Calu3 (cell line): ENCODE measurements at places on chromosomes 1 and 21.
A peak's percentile ranks its signal among the peaks of the same experiment; 100 is the strongest.

DNA sequence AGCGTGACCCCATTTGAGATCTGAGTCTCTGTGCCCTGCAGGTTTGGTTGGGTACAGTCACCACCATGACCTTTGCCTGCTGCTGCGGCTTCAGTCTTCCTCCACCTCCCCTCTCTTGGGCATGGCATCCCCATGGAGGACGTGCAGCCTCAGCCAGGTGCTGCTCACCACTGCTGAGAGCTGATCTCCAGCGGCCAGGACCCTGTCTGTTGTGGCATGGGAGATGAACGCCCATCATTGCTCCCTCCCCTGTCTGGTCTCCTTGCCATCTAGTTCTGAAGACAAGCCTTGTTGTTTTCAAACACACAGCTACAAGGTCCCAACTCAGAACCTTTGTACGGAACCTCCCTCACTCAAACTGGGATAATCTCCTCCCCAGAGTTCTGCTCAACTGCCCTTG, 19.2 kb upstream of the PKP1 start:
- no peak for DNase-seq

DNA sequence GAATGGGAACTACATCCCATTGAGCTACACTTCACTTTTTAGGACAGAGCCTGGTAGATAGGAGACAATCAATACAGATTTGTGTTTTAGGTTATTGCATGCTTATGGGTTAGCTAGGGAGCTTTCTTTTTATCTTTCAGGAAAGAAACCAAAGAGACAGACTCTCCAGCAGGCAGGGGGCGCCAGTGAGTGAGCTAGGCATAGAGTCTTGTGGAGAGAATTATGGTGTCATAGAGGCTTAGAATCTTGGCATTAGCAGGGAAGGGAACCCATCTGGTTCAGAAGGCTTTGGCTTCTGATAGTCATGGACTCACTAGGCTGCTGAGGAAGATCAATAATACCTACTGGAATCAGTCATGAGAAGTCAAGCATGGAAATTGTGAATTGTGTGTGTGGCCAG, at the start of gene SMCP:
Gene SMCP (plus strand): TSS at position 281 of the 400 bp plus-strand sequence. CDS start 6,101 bp downstream, outside the sequence.
- DNase-seq: no peak

GRCh38 chr1:34871443-34872132, 12.0 kb upstream of the SMIM12 start:
- DNase-seq: no peak

GRCh38 chr1:154466921-154467417, 35.0 kb upstream of the TDRD10 start:
- no peak for DNase-seq

DNA sequence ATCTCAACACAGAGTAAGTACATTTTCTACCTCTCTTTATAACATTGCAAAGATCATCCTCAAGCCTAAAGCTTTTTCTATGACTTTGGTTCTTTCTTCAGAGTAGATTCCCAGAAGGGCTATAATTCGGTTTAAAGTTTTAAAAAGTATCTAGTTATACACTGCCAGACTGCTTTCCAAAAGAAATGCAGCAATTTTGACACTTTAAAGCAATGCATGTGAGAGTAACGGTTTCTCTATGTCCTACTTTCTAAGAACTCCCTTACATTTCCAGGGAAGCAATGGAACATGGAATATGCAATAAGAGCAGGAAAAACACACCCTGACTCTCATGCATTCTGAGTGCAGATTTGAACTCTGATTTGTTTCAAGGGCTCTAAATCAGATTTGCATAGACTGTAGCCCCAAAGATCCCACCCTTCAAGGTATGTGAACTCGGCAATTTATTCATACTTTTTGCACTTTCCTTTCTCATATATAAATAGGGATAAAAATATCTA, 331.6 kb downstream of the HHIPL2 start:
- DNase-seq: no peak

DNA sequence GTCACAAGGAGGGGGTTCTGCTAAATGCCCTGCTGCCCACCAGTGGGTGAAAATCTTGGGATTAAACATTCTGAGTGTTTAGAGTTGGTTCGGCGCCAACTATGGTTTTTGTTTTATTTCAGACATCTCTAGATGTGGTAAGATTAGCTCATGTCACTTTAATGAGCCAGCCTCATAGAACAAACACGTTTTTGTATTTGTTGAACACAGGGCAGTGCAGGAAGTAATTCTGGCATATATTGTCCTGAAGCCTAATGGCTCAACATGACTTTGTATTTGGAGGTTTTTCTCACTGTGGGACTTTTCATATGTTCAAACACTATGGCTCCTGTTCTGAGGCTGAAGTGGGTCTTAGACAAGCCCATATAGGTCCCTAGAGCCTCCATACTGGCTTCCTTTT, 107.8 kb downstream of the NGF start:
- no peak for DNase-seq

- no peak for DNase-seq
These were observed 333.6 kb upstream of the CAMK1G start for GRCh38 chr1:209249785-209250440.

DNA sequence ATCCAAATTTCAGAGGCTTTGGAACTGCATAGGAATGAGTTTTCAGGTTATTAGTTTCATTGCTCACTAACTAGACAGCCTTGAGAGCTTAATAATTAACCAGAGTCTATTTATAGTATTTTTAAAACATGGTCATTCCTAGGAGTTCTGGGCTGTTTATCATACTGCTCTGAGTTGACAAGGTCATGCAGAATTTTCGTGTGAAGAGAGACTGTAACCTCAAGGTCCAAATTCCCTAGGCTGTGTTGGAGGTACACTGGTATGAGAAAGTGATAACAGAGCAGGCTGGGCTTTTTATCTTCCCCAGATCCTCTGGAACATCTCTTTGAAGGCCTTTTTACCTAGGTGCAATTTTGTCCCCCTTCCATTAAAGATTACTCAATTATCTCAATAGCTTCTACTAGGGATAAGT, 736.3 kb downstream of the LTN1 start:
- no peak for DNase-seq

DNA sequence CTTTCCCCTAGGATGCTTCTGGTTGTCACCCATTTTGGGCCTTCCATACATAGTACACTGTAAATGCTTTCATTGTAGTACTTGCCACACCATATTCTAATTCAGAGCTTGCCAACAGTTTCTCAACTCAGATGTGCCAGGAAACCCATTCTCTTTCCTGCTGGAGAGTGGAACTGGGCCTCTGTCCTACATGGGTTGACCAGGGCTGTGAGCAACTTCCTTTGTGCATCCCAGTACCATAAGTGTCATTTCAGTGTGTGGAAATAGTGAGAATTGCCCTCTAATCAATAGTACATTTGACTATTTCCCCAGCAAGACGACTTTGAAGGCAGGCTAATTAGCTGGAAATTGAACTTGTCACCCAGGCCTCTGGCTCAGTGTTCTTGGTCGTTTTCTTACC, 74.8 kb downstream of the MTR start:
- no peak for DNase-seq

DNA sequence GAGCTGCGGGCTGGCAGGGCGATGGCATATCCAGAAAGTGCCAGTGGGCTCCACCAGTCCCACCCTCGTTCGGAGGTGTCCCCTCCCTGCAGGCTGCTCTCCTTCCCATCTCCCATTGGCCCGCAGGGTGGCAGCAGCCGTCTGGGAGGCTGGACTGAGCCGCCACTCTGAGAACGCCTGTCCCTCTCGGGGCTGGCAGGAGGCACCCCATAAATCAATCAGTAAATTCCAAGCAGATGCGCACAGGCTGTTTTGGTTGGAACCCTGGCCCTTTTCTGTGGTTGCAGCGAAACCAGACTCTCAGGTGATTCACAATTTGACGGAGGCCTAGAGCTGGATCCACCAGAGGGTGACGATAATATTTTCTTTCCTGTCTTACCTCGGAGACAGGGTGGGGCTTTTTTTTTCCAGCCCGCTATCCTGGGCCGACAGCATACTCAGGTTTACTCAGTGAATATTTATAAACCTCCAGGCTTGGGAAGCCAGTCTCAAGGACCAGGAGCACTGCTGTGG, 99.7 kb downstream of the GLIS1 start:
- peak; percentile 34 for DNase-seq

GRCh38 chr1:29576510-29576909, 340.2 kb downstream of the PTPRU start:
- DNase-seq: no peak

GRCh38 chr1:201025571-201026002, 2.1 kb upstream of the KIF21B start:
- peak; percentile 37 for DNase-seq

DNA sequence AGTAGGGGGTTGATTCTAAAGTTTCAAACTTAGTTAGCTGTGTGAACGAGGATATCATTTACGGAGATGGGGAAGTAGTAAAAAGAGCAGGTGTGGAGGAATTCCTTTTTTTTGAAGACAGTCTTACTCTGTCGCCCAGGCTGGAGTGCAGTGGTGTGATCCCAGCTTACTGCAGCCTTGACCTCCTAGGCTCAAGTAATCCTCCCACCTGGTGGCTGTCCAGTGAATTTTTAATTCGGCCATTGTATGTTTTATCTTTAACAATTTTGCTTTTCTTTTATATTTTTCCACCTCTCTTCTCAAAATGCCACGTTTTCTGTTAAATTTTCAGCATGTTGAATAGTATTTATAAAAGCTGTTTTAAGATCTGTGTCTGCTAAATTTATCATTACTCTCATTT, 12.3 kb upstream of the CENPF start:
- no peak for DNase-seq

DNA sequence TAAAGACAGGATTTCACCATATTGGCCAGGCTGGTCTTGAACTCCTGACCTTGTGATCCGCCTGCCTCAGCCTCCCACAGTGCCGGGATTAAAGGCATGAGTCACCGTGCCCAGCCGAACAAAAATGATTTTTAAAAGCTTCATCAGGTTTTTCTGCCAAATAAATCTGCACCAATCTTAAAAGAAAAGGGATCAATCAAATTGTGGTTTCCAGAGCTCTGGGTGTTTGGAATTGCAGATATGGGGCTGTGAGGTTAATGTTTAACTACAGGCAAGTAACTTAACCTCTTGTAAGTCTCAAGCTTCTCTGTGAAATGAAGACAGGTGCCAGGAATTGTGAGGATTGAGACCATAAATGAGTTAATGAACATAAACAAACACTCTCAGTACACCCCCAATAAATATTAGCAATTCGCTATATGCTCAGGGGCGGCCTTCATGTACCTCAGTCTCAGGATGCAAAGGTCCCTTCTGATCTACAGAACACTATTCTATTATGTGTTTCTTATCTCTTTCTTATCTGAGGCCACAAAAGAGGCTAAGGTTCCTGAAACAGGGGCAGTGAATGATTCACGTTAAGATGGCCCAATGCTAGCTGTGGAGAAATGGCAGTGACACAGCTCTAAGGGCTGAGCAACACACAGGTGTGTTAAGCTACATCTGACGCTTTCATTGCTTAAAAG, 7.1 kb upstream of the GNPAT start:
- DNase-seq: peak; percentile 66

DNA sequence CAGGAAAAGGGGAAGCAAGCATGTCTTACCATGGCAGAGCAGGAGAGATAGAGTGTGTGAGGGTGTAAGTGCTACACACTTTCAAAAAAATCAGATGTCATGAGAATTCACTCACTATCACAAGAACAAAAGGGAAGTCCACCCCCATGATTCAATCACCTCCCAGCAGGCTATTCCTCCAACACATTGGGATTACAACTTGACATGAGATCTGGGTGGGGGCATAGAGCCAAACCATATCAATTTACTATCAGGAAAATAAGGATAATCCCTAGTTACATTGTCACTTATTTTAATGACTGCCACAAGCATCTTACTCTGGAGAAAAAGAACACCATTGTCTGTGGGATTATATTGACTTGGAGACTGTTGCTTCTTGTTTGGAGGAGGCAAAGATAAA, 66.1 kb upstream of the VANGL1 start:
- no peak for DNase-seq

DNA sequence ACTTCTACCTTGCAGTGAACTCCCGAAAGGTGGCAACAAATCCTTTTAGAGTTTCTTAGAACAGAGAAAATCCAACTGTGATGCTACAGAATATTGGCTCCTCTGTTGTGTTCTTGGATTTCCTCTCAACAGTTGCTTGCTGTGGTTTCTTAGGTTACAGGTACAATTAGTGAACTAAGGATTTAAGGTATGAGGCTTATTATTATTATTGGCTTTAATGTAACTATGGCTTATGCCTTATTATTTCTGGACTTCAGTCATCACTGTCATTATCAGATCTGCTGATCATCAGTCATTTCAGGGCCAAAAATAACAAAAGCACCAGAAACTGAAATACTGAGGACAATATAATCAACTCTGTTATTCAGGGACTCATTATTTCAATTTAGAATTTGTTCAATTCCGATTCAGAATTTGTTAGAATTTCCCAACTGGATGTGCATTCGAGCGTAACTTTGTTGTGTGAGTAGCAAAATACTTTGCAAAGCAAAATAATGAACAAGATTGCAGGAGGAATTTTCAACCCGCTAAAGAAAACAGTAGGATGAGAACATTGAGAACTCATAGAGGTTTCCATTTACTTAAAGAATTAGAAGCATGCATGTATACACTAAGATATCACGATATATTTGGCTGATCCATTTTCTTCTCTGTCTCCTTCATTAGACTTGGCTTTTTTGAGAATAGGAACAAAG, 65.5 kb upstream of the AK4 start:
- DNase-seq: no peak

DNA sequence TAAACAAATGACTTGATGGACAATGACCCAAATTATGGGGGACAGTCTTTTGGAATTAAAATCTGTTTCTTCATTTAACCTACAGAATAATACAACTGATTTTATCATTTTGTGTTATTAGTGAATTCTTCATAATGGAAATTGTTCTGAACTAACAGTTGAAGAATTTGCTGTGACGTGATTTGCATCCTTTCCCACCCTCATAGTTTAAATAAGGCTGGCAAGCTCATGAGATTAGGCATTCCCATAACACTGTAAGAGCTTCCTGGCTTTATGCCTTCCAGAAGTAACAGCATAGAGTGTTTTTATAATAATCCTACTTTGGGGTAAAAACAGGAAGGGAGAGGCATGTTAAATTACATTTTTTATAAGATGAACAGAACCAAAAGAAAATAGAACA, 95.7 kb downstream of the ATP6V1G3 start:
- no peak for DNase-seq

DNA sequence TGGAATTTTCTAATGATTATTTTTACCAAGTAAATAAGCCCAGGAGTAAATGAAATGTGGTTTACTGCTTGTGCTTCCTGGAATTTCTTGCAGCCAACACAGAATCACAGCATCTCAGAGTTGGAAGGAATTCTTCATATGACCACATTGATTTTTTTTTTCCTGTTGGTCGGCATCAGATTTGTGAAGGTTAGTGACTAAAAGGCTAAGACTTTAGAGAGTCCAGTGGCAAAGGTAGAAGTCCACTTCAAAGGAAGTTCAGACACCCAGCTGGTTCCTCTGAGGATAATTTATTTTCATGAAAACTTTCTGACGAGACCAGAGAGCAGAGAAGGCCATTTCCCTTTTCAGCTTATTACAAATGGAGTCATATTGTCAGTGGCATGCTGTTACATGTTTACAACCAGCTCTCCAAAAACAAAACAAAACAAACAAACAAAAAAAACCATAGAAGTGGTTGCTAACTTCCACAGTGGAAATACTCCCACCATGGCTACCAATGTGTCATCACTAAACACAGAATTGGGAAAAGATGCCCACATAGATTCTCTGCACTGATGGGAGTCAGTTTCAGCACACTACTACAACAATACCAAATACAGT, 77.2 kb upstream of the CDC42BPA start:
- no peak for DNase-seq
